Brain (organoid and tissue), 16 donors: ENCODE measurements at places on chromosomes 13 and 19.
A peak's percentile ranks its signal among the peaks of the same experiment; 100 is the strongest.

DNA sequence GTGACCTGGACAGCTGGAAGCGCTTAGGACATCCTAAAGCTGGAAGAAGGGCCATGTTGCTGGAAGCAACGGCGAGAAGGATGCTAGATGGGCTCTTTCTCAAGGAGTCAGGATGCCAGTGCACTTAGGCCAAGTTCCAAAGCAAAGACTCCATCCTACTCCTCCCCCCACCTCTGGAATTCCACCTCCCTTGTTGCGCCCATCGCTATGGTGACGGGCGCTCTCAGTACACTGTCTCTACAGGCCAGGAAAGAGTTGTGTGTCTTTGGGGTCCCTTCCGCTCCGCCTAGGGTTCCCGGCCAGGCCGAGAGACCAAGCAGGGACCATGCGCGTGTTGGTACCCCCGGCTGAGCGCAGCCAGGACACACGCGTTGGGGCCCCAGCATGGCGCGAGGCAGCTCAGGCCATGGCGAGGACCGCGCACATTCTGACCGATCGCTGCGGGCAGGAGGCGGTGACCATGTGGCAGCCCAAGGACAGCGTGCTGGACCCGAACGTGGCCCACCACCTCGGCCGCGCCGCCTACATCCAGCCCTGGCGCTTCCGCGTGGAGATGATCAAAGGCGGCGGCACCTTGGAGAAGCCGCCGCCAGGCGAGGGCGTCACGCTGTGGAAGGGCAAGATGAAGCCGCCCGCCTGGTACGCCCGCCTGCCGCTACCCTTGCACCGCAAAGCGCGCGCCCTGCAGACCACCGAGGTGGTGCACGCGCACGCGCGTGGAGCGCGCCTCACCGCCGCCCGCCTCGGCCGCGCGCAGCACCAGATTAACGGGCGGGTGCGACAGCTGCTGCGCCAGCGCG is 31.0 kb upstream of the SLC1A6 start:
- peak; percentile 62 for DNase-seq

DNA sequence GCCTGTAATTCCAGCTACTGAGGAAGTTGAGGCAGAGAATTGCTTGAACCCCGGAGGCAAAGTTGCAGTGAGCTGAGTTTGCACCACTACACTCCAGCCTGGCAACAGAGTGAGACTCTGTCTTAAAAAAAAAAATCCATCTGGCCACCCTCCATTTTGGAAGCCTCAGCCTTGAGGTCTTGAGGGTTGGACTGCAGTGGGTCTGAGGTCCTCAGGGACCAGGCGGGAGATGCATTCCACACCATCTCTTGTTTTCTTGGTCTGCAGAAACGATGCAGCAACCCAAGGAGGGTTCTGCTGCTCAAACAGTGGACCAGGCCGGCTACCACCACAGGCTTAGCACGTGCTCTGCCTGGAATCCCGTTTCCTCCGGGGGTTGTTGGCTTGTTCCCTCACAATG is 299.3 kb downstream of the FGF9 start:
- no peak for DNase-seq

DNA sequence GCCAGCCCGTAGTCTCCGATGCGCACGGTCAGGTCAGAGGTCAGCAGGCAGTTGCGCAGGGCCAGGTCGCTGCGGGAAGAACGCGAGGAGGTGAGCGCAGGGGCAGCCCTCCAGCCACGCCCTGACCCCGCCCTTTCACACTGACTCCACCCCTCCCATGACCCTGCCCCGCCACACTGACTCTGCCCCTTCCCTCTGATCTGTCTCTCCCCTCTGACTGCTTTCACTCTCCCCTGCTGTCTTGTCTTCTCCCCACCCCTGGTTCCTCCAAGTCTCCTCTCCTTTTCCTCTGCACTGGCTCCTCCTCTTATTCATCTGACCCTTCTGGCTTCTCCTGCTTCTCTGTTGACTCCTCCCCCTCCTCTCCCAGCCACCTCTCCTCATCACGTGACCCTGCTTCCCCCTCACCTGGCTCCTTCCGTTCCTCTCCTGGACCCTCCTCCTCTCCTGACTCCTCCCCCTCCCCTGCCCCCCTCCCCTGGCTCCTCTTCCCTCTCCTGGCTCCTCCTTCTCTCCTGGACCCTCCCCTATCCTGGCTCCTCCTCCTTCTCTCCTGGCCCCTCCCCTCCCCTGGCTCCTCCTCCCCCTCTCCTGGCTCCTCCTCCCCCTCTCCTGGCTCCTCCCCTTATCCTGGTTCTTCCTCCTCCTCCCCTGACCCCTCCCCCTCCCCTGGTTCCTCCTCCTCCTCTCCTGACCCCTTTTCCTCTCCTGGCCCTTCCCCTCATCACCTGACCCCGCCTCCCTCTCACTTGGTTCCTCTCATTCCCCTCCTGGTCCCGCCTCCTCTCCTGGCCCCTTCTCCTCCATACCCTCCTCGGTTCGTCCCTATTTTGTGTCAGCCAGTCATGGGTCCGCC is 9.9 kb downstream of the LMTK3 start:
- no peak for DNase-seq

DNA sequence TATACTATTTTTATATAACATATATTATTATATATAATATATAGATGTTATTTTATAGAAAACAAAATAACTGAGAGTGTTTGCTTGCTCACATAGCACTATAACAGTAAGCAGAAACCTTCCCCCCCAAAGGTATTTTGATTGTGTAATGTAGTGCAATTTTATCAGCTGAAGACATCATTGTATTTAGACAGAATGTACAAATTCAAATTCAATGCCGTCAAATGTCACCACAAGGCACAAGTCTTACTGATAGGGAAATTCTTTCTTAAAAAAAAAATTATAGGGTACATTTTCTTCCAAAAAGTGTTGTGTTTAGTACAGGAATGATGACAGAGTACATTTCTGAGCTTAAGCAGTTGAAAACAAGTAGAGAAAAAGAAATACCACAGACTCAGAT is 1147.1 kb upstream of the SPRY2 start:
- DNase-seq = no peak

DNA sequence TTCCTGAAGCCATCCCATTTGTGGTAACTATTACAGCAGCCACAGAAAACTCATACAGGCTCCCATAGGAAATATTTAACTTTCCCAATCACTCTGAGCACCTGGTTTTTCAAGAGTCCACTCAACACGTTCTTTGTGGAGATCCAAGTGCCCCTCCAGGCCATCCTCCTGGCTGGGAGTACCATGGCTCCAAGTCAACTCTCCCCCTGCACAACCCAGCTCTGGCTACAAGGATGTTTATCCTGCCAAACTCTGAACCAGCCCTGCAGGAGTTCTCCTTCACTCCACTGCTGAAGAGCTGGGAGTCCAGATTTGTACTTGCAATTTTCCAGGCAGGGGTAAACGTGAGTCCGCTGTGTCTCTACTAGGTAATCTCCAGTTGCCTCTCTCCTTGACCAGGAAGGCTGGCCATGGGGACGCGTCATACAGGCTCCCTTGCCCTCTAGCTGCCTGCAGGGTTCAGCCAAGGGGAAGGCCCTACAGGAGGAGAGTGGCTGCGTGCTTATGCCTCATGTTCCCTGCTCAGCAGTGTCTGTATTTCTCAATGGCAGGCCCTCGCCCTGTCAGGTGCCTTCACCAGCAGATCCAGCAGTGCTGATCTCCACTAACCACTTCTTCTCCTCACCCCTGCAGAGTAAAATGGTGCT is 29.9 kb upstream of the ARGLU1 start:
- DNase-seq = no peak
